ENCODE measurements at places on chromosomes 3 and 15.

DNA sequence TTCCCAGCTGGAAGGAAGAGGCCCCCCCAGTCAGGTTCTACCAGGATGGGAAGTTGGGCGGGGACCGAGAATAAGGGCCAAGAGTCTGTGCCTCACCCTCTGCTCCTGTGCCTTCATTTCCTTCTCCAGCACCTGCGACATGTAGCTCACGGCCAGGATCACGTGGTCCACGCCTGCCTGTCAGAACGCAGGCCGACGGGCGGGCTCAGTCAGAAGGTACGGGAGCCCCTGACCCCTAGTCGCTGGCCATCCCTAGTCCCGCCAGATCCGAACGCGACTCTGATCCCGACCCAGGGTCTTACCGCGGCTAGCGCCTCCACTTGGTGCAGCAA lies 489 bp downstream of the GMPPB start:
- DNase-seq, result peak; percentile 73

- no peak for DNase-seq
Observed at GRCh38 chr3:168501570-168501969, 405.8 kb upstream of the GOLIM4 start.

DNA sequence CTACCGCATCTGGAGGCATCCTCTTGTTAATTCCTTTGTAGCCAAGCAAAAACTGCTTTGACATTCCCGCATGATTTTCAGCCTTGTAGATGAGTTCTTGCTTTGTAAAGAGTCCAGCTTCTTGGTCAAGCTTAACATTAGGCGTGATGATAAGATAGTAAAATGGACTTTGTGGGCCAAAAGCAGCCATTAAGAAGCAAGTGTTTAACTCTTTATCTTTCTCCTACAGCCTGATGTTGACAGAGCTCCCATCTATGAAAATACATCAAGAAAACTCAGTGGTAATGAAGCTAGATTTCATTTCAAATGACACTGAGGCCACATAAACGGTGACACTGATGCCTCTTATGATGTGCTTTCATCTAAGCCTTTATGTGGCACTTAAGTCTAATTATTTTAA lies 33.2 kb downstream of the FNDC3B start:
- no peak for DNase-seq

- no peak for DNase-seq
Observed at GRCh38 chr3:134618478-134619300, 32.1 kb downstream of the KY start.

GRCh38 chr15:44308415-44308814 lies 19.9 kb downstream of the GOLM2 start:
- no peak for DNase-seq

DNA sequence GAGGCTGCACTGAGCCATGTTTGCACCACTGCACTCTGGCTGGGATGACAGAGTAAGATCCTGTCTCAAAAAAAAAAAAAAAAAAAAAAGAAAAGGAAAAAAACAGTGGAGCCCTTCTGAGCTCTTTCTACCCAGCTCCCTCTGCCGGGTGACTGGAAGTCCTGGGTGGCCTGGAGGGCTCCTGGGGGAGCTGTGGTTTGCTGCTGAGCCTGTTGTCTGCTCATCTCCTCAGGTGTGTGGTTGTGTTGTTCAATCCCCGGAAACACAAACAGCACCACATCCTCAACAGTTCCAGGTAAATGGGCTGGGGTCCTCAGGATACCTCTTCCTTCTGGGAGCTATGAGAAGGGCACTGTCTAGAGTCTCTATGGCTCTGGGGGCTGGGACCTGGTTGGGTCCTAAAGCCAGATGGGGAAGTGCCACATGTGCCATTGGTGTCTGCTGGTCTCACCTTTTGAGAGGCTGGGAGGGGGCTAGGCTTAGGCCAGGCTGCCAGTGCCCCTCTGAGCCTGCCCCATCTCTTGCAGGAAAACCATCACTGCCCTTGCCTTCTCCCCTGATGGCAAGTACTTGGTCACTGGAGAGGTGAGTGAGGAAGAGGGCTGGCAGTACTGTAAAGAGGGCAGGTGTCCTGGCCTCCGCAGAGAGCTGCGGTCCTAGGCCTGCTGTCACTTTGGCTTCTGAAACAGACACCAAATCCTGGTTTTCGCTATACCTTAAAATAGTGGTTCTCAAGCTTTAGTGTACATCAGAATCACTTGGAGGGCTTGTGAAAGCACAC lies 17.1 kb upstream of the JMJD7 start:
- no peak for DNase-seq

DNA sequence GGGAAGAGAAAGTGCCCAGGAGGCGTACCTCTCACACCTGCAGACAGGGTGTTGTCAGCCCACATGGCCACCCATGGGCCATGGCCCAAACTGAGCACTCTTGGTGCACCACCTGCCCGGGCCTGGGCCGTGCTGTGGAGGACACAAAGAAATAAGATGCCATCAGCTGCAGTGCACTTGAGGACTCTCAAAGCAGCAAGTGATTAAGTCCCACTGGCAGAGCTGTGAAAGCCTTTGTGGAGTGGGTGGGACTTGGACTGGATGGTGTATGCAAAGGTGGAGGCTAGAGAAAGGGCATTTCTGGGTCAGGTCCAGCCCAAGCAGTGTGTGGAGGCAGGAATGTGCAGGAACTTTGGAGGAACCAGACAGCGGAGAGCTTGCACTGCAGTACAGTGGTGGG lies 122.3 kb downstream of the MEGF11 start:
- no peak for DNase-seq

- no peak for DNase-seq
Observed at GRCh38 chr15:101348643-101349042, 53.6 kb upstream of the SNRPA1 start.

DNA sequence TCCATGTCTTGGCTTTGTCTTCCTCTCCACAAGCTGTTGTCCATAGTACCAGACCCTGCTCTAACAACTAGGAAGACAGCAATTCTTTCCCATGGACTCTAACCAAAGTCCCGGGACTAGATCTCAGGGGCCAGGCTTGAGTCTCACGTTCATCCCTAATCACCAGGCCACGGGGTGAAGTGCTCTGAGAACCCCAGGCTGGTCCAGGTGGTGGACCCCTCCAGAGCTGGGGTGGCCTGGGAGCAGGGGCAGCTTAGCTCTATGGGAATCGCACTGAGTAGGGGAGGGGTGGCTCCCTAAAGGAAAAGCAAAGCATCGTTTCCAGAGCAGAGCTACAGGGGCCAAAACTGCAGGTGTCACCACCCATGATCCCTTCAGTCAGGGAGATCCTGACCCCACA lies 150.9 kb downstream of the TPRA1 start:
- no peak for DNase-seq

DNA sequence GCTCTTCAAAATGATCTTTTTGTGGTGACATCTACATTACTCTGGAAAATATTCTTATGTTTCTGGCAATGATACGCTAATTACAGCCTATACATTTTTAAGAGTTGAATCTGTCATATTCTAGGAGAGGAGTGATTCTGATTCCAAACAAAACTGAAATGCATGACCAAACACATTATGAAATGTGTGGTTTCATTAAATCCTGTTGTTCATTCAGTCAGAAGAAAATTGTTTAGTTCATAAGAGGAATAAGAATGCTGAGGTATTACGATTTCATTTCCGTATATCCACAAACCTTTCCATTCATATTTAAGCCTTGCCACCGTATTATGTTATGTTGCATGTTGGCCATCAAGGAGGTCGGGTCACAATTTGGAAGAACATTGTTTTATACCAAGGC lies 345.1 kb downstream of the FEZF2 start:
- peak; percentile 55 for DNase-seq

GRCh38 chr3:9301798-9302197 lies 52.4 kb upstream of the SRGAP3 start:
- no peak for DNase-seq

GRCh38 chr3:140702281-140702680 lies 24.4 kb downstream of the TRIM42 start:
- no peak for DNase-seq

- peak; percentile 76 for DNase-seq
Observed at GRCh38 chr3:72818092-72818773, 30.0 kb downstream of the SHQ1 start.

DNA sequence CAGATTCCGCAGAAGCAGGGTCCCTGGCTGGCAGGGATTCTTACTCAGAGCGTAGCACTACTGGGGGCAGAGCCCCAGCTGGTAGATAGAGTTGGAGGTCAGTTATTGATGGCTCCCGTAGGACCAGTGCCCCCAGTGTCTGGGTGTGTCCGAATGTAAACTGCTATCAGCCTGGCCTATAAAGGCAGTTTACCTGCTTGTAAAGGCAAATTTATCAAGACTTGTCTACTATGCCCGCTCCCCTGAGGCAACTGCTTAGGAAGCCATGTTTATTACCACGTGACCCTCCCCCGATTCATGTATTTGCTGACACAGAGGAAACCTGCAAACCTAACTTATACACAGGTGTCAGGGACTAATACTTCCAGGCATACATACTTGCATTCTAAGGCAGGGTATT lies 607 bp upstream of the PPP1R14D start:
- DNase-seq, result no peak

GRCh38 chr3:184602372-184603150 lies 41.0 kb downstream of the EPHB3 start:
- peak; percentile 72 for DNase-seq

DNA sequence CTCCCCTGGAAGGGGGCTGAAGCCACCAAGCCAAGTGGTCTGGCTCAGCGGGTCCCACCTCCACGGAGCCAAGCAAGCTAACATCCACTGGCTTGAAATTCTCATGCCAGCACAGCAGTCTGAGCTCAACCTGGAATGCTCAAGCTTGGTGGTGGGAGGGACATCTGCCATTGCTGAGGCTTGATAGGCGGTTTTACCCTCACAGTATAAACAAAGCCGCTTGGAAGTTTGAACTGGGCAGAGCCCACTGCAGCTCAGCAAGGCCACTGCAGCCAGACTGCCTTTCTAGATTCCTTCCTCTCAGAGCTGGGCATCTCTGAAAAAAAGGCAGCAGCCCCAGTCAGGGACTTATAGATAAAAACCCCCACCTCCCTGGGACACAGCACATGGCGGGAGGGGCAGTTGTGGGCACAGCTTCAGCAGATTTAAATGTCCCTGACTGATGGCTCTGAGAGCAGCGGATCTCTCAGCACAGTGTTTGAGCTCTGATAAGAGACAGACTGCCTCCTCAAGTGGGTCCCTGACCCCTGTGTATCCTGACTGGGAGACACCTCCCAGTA lies 23.2 kb upstream of the IGSF10 start:
- no peak for DNase-seq

- DNase-seq, result no peak
Observed at GRCh38 chr15:63892794-63893441, 59.2 kb upstream of the HERC1 start.

- peak; percentile 20 for DNase-seq
Observed at GRCh38 chr3:183393625-183394024, 34.8 kb downstream of the MCF2L2 start.

DNA sequence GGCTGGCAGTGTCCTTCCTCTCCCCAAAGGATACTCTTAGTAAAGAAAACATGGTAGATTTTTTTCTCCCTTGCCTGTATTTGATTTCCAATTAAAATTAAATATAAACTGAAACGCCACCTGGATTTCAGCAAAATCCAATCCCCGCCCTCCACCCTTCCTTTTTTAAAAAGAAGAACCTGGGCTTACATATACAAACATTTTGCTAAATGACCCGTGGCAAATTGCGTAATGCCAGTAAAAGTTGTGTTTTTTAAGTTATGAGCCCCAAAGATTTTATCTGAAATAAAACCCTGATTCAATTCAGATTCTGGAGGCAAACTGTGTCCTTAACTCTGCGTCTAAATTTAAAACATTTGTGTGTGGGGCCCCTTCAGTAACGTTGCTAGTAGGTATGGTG lies 403.0 kb downstream of the FOXP1 start:
- no peak for DNase-seq

DNA sequence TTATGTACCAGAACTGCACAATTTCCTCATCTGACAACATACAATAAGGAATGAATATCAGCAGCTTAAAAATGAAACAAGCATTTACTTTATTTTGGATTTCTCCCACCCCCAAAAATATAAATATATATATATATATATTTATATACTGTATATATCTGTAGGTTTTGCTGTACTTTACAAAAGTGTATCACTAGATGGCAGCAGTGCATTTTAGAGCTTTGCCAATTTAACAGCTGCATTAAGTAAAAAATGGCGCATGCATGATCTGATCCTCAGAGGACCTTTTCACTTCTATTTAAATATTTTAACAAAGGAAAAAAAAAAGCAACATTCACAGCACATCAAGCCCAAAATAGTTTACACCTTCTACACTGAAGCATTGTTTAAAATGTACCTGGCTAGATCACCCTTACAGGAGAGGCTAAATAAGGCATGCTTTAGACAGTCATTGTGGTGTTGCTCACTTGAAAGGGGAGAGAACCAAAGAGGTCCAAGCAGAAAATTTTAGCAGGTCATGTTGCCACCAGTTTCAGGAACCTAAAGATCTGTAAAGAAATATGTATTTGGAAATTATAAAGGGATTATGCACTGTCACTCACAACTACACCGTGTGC lies 72.6 kb downstream of the NPTN start:
- peak; percentile 89 for DNase-seq

DNA sequence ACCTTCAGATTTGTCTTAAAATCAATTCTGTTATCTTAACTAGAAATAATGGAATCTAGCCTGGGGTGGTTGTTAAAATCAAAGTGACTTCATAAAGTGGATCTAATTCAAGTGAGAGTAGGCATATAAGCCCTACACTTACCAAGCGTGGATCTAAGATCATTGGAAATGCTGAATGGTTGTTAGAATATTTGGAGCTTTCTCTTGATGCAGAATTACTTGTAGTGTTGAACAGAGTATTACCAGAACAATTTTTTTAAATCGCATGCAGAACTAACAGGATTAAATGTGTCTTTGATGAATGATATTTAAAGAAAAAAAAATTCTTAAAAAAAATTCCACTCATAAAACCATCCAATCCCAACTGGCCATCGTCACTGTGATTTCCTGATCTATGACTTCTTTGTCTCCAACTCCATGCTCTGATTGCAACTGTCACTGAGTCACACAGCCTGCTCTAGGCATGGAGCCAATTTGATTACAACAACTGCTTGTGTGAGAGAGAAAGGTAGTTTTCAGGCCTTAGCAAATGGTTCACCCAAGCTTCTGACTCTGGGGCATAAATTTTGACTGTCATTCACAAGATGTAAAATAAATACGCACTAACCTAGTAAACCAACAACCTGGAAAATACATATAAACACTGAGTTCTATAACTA lies 25.9 kb upstream of the SPRED1 start:
- DNase-seq, result peak; percentile 53

DNA sequence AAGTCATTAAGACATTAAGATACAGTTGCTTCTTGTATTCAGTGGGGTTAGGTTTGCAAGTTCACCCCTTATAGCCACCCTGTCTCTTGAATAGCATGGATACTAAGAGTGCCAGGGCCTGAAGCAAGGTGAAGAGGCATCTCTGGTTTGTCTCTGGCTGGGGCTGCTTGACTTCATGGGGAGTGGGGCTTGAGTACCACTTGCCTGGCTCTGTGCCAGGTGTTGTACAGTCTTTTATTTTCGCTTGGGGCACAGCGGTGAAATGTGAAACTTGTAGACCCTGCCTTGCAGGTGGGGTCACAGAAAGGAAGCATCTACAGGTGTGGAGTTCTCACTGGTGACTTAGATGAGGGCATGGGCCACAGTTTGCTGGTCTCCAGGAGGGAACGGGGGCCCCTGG lies 152.1 kb downstream of the PDE8A start:
- no peak for DNase-seq

Data from eye (tissue), 1 donor.